ENCODE measurements at places on chromosomes 1 and 21.
A peak's percentile ranks its signal among the peaks of the same experiment; 100 is the strongest.

DNA sequence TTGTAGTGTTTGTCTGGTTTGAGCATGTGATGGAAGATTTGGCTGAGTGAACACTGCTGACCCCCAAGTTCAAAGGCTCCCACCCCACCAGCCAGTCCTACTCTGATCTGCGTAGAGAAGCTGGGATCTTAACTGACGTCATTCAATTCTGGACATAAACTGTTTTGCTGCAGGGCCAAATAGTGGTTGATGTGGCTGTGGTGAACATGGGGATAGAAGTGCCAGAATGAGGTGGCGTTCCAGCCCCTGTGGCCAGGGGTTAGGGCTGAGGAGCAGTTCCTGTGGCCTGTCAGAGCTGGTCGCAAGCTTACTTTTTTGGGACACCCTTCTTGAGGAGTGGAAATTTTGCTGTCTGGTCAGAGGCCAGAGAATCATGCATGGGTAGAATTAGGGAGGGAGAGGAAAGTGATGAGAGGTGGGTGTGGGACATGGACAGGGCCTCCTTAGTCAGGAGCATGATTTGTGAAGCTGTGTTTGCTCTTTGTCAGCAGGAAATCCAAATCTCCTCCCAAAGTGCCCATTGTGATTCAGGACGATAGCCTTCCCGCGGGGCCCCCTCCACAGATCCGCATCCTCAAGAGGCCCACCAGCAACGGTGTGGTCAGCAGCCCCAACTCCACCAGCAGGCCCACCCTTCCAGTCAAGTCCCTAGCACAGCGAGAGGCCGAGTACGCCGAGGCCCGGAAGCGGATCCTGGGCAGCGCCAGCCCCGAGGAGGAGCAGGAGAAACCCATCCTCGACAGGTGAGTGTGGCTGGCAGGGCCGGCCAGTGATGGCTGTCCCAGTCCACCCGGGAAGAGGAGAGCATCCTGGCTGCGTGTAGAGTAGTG, 25.9 kb downstream of the SZRD1 start:
- no peak for DNase-seq

DNA sequence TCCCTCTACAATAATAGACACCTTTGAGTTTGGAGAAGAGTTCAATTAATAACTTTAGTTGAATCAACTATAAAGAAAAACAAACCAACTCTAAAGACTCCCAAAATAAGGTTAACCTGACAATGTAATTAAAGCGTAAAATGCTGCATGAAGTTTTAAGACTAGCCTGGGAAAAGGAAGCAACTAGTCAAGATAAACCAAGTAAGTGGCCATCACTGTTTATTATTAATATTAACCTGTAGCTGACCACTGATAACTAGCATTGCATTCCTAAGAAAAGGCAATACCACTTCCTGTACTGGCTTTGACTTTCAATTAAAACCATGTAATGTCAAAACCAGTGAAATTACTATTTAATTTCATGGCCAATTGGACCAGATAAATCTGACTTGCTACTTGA, 3.0 kb downstream of the PPP1R15B start:
- DNase-seq = no peak

DNA sequence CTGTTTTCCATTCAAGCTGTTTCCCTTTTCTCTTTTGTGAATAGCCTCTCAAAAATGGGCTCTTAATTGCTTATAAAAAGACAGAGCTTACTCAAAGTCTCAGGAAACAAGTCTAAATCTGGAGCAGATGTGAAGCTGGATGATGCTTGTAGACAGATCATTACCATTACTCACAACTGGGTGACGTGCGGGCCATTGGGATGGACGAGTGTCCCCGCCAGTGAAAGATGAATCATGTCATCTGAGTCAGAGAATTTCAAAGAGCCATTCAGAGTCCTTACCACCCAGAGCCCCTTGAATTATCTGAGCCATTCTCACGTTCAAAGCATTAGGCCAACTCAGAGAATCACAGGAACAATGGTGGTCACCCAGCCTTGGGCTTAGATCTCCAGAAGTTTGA, 134.6 kb downstream of the HUNK start:
- peak; percentile 65 for DNase-seq

DNA sequence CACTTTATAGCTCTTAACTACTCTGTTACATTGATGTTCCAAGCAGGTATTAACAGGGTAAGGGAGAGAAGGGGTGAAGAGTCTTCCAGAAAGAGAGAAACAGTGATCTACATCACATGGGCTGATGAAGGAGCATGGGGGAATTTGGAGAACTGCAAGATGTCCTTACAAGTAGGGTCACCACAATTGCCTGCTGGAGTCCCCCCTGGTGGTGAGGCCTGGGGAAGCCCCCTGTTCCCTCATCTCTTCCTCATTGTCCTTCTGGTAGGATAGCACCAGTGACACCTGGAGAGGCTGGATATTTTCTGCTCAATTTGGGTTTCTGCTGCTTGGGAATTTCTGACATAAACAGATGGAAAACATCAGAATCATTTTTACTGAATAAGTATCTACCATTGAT, 126.6 kb downstream of the RUNX1 start:
- no peak for DNase-seq

DNA sequence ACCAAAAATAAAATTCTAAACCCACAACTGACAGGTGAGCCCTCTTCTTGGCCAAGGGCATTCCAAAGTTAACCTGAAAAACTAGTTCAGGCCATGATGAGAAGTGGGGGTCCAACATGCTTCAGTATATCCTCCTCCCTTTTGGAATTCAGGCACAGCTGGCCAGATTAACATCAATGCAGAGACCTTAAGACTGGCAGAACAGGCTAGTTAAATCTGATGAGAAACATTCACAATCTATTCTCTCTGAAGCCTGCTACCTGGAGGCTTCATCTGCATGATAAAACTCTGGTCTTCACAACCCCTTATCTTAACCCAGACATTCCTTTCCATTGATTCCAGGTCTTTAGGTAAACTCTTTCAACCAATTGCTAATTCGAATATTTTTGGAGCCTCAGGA, 26.7 kb upstream of the ZBTB8B start:
- DNase-seq = no peak

DNA sequence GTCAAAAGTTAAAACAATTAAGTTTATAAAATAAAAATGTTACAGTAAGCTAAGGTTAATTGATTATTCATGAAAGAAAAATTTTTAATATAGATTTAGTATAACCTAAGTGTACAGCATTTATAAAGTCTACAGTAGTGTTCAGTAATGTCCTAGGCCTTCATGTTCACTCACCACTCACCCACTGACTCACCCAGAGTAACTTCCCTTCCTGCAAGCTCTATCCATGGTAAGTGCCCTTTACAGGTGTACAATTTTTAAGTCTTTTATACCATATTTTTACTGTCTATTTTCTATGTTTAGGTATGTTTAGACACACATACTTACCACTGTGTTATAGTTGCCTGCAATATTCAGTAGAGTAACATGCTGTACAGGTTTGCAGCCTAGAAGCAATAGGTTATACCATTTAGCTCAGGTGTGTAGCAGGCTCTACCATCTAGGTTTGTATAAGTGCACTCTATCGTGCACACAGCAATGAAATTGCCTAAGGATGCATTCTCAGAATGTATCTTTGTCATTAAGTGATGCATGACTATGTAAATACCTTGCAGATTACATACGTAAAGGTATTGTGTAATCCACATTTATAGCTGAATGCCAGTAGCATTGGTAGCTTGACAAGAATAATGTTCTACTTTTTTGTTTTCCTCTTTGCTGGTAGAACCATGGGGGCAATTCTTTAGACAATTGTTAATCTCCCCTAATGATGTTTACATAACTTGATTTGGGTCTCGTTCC, 35.7 kb upstream of the GPR88 start:
- DNase-seq = no peak

DNA sequence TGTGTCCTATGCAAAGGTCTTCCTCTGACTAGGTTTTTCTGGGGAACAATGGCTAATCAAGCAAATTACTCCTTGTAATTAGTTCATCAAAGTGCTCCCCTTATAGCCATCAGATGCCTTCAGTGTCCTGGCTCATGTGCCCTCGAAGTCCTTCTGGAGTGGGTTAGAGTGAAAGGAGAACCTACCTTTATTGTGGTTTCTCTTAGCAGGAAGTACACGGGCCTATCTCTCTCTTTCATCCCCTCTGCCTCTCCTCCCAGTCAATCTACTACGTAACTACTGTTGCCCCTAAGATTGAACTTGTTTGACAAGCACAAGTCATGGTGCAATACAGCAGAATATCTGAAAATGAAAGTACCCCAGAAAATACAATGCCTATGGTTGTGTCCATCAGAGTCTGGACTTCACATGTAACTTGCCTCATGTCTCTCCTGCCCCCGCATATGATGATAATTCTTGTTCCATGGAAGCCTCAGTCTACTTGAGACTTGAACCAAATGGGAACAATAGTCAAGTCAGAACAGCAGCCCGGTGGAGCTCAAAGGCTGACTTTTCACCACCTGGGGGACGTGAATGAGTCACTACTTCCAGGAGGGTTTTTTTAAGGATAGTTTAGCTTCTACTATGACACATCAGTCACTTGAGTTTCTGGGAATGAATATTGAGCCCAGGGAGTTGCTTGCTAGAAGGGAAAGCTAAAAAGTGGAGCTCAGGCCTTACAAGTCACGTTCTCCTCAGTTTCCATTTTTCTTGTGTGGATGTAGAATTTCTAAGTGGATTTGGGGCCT, 243.6 kb downstream of the TNR start:
- peak; percentile 61 for DNase-seq

- DNase-seq = no peak
Measured at GRCh38 chr1:184832517-184832916, 77.9 kb upstream of the EDEM3 start.

- DNase-seq = no peak
Measured at GRCh38 chr1:193540511-193540910, 354.1 kb upstream of the B3GALT2 start.

DNA sequence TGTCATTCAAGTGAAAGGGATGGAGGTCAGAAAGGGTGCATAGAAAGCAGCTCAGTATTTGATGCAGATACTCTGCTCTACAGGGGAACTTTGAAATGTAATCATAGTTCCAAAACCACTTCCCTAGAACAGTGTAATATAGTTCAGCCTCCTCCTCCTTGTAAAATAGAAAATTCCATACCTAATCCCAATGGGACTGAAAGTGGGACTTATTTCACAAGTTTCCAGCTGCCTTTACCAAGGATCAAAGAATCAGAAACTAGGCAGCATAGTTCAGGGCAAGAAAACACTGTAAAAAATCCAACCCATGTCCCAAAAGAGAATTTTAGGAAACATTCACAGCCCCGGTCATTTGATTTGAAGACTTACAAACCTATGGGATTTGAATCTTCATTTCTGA, 8.1 kb upstream of the TMCO2 start:
- DNase-seq = no peak

- no peak for DNase-seq
Measured at GRCh38 chr1:93678491-93678890, 3.1 kb downstream of the BCAR3 start.

DNA sequence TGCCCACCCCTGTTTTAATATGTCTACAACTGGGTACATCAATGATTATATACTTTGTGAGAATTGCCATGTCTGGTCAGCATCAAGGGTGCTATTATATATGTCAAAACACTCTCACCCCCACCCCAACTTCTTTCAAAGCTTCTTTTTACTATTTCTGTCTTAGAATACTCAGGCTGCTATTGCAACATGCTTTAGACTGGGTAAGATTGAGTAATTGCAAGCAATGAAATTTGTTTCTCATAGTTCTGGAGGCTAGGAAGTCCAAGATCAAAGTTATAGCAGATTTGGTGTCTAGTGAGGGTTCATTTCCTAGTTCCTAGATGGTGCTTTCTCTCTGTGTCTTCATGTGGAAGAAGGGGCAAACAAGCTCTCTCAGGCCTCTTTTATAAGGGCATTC, 100.5 kb upstream of the KCNK1 start:
- DNase-seq = no peak

DNA sequence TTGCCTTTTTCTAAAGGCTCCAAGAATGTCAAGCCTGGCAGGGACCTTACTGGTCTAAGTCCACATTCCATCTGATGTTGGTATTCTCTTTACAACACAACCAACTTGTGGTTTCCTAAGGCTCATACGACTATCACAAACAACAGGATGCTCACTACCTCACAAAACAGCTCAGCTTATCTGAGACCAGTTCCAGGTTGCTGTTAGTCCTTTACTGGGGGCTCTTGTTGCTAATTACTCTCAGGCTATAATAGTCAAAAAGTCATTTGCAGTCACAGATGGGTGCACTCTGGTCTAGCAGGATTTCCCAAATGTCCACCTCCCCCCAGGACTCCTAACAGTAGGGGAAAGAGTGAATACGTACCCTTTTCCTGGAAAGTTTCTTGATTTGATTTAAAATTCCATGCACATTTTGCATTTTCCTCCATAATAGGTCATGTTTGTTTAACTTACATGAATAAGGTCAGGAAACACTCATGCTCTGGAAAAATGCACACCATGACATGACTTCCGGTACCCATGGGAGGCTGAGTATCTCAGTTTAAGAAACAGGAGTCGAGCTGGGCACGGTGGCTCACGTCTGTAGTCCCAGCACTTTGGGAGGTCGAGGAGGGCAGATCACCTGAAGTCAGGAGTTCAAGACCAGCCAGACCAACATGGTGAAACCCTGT, 16.0 kb downstream of the LCK start:
- no peak for DNase-seq

- no peak for DNase-seq
Measured at GRCh38 chr1:192789871-192790270, 19.0 kb upstream of the RGS2 start.

DNA sequence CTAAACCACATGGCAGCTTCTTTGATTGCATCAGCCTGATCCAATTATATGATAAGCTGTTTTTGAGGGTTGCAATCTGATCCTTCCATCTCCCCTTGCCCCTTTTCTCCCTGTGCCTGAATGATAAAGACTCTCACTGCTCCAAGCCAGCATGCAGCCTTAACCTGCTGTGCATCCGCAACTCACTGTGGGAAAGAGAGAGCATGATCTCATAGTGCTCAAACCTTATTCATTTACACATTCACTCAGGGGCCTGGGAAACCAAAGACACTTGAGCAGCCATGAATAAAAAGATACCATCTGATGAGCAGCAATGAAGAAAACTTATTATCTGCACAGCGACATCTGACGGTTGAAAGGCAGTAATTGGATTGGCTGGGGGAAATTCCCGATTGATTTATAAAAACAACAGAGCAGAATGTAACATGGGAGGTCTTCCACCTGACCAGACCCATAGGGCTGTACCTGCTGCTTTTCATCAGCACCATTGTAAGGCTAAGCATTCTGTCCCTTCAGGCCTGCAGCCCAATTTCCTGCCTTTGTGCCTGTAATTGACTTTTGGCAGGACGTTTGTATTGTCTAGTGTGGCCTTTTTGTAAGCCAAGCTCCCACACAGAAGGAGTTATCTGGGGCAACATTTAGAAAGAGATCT, 62.5 kb downstream of the KIAA0040 start:
- DNase-seq = no peak

DNA sequence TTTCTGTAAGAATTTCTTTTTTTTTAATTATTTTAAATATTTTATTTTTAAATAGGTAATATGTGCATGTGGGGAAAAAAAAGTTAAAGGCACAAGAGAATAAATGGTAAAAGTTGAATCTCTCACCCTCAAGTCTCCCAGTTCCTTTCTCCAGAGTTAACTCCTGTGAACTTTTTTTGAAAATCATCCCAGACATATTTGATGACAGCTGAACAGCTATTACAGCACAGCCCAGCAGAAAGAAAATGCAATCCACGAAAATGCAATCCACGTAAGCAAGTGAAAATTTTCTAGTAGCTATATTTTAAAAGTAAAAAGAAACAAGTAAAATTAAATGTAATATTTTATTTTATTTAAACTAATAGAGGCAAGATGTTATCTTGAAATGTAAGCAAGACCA, 310.0 kb upstream of the RUNX1 start:
- DNase-seq = no peak
